Sigmoid colon (tissue), 7 donors: ENCODE measurements at places on chromosomes 16 and 17. TPM values are rescaled to one million over a fixed set of nuclear protein-coding genes. Genes with fewer than 3 reads are reported as not detected.

- no peak overlapping the region for H3K4me3 ChIP-seq
- H3K36me3 ChIP-seq = no peaks in the 10 kb centered on the region
- DNase-seq = no peak
- H3K27ac ChIP-seq = peak overlapping the region; percentile 93
- no peaks in the 10 kb centered on the region for H3K27me3 ChIP-seq
Measured at GRCh38 chr17:40319651-40320540, 10.9 kb downstream of the RARA start.

KCNJ18 gene
- total RNA-seq = not detected

DNA sequence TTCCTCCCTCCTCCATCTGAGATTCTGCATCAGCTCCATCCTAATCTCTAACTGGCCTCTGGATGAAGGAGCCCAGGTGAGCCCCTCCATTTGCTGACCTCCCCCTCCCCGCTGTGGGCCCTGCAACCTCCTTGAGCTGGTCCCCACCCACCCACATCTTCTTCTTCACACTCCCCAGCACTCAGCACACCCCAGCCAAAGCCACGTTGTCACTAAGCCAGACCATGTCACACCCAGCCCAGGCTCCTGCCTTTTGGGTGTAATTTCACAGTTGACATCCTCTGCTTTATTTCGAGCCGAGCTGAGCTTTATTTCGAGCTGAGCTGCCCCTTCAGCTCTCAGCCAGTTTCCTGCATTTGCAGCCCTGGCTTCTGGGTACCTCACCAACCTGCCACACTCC, 282.7 kb upstream of the TNRC6C start:
- no peaks in the 10 kb centered on the region for H3K27me3 ChIP-seq
- DNase-seq = peak; percentile 55
- no peaks in the 10 kb centered on the region for H3K36me3 ChIP-seq
- H3K27ac ChIP-seq = peak overlapping the region; percentile 60

GRCh38 chr17:35668802-35669201, 62.6 kb upstream of the RASL10B start:
- DNase-seq = no peak
- no peak overlapping the region for H3K4me3 ChIP-seq
- H3K27me3 ChIP-seq = no peaks in the 10 kb centered on the region
- no peak overlapping the region for H3K27ac ChIP-seq
- no peaks in the 10 kb centered on the region for H3K4me1 ChIP-seq
